ENCODE measurements at places on chromosomes 3 and 15.

- DNase-seq: no peak
Observed at GRCh38 chr3:53949541-53949940, 57.9 kb upstream of the SELENOK start.

DNA sequence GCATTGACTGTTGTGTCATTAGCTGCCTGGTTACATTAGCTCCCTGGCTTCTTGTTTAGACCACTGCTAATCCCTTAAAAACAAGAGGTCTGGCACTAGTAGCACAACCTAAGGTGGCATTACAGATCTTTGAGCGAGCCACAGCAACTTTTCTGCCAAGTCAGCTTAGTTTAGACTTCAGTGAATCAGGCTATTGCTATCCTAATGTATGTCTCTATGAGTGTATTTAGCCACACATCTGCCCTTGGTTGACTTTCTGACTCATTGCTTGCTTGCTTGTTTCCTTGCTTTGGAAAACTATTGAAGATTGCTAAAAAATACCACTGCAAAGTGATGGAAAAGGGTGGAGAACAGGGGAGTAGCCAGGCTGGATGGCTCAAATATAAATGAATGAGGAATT is 50.2 kb downstream of the CHP1 start:
- peak; percentile 81 for DNase-seq

GRCh38 chr3:193693774-193694173 is 100.8 kb downstream of the OPA1 start:
- DNase-seq: no peak

DNA sequence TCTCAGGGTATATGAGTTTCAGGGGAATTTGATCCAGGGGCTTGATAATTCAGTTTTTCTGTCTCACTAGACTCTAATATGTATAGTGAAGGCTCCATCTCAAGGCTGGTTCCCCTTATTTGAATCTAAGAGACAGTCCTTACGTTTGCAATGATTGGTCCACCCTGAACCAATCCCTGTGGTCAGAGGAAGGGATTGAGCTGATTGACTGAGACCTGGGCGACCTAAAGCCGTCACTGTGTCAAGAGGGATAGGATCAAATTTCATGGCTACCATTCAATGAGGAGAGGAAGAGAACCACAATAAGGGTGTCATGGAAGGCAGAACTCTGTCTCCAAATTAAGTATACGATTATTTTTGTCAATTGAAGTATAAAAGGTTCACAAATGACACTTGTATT is 16.3 kb downstream of the NUDT16 start:
- DNase-seq: no peak

DNA sequence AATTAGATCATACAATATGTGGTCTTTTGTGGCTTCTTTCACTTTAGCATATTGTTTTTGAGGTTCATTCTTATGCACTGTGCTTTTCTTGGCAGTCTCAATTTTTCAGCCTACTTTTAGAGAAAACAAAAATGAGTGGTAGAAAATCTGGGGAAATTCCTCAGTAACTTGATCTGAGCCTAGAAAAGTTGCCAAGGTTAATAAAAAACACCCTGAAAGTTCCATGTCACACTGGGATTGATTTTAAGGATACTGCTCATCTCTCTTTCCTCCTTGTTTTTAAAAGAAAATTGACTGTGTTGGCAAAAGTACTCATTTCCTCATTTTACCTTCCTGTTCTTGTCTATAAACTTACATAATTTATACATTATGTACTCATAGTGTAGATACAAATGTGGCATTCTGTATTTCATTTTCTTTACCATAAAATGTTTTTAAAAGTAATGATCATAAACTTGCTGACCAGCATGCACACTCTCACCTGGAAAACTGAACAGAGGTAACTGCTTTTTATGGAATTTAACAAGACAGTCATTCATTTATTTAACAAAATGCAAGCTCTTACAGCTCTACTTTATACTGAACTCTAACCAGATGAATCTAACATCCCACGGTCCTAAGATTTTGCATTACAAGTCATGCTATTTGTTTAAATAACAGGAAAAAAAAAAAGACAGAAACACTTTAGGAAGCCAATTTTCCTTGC is 28.6 kb upstream of the SH3BP5 start:
- peak; percentile 82 for DNase-seq

DNA sequence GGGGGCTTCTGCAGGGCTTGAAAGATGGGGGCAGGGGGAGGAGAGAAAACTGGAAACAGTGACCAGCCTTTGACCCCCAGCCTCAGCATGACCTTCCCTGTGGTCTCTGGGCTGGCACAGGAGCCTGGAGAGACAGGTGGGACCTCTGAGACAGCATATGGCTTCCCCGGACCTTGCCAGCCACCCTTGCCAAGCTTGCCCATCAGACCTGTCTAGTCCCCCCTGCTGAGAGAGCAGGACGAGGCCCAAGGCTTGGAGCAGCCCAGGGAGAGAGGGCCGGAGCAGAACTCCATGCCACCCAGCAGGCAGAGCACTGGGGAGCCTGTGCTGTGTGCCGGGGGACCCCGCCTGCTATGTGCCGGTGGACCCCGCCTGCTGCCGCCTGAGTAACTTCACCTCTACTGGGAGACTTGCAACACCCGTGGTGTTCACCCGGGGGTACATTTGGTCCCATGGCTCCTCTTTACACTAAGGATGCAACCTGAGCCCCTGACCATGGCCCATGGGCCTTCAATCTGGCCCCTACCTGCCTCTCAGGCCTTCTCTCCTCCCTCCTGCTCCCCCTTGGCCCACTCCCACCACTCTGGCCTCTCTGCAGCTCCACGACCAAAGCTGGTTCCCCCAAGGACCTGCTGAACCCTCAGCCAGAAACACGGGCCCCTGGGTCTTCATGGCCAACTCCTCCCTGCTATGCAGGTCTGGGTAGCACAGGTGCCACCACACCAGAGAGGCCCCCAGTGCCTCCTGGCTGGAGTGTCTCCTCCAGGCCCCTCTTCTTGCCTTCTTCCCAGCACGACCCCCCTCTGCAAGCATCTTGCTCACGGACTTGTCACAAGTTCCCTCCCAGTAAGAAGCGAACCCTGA is 21.1 kb upstream of the SLC41A3 start:
- DNase-seq: no peak

DNA sequence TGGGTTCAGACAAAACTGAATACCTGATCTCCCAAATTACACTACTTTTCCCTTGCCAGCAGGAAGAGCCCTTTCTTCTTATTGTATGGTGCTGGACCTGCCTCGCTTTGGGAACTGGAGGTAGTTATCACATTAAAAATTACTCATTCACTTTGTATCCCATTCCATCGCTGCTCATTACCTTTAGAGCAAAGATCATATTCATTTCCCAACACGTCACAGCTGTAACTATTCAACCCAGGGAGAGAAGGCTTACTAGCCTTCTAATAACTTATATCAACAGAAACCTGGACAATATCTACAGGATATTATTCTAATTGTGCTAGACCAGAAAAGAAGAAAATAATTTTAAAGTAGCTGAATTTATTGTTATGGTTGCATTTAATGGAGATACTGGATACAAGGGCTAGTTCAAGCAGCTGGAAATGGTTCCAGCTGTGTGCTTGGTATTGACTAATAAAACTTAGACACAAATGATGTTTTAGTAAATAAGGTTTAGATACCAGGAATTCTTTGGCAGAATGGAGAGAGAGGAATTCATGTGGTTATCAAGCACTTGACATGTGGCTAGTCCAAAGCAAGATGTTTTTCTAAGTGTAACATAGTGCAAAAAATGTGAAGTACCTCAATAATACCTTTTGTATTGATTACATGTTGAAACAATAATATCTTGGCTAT is 656.3 kb downstream of the ROBO1 start:
- DNase-seq: peak; percentile 11

- no peak for DNase-seq
Observed at GRCh38 chr3:107907996-107908395, 182.8 kb downstream of the CD47 start.

GRCh38 chr15:44545913-44546802 is 9.2 kb downstream of the EIF3J start:
- DNase-seq: peak; percentile 26

DNA sequence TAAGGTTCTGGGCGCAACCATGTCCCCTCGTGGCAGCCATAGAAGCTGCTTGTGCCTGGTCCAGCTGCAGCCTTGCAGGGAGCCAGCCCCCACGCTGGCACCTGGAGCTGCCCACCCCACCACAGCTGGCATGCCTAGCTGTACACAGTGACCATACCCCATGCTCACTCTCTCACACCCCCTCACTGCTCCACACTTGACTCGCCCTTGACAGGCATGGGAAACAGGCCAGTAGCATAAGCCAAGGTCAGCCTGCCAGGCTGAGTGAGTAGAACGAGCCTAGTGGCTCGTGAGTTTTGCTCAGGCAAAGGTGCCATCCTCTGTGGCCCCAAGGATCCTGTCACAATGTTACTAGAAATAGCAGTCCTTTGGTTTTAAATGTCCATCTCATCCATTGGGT is 52.7 kb upstream of the CADM2 start:
- DNase-seq: no peak

GRCh38 chr15:20294651-20295237 is 246.9 kb downstream of the GOLGA6L6 start:
- DNase-seq: no peak

GRCh38 chr15:63995789-63996188 is 50.5 kb downstream of the DAPK2 start:
- no peak for DNase-seq

DNA sequence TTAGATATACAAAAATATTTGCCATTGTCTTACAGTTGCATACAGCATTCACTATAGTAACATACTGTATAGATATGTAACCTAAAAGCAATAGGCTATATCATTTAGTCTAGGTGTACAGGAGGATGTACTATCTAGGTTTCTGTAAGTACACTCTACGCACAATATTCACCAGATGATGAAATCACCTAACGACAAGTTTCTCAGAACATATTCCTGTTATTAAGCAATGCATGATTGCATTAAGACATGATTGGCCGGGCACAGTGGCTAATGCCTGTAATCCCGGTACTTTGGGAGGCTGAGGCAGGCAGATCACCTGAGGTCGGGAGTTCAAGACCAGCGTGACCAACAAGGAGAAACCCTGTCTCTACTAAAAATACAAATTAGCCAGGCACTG is 14.5 kb upstream of the PRKCI start:
- no peak for DNase-seq

GRCh38 chr15:57231559-57231958 is 144.7 kb upstream of the CGNL1 start:
- no peak for DNase-seq

GRCh38 chr15:91032919-91033803 is 10.8 kb upstream of the VPS33B start:
- peak; percentile 7 for DNase-seq

DNA sequence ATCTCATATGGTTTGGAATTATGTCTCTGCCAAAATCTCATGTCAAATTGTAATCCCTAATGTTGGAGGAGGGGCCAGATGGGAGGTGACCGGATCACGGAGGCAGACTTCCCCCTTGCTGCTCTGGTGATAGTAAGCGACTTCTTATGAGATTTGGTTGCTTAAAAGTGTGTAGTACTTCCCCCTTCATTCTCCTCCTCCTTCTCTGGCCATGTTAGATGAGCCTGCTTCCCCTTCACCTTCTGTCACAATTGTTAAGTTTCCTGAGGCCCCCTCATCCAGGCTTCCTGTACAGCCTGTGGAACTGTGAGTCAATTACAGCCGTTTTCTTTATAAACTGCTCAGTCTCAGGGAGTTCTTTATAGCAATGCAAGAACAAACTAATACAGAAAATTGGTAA is 51.1 kb downstream of the NEDD4 start:
- DNase-seq: no peak

GRCh38 chr3:60225848-60226247 is 1025.4 kb downstream of the FHIT start:
- DNase-seq: no peak

GRCh38 chr3:142152384-142152783 is 3.0 kb upstream of the TFDP2 start:
- no peak for DNase-seq

GRCh38 chr3:16190704-16191103 is 16.2 kb downstream of the GALNT15 start:
- no peak for DNase-seq

- peak; percentile 65 for DNase-seq
Observed at GRCh38 chr3:187968883-187969580, 184.9 kb upstream of the LPP start.

DNA sequence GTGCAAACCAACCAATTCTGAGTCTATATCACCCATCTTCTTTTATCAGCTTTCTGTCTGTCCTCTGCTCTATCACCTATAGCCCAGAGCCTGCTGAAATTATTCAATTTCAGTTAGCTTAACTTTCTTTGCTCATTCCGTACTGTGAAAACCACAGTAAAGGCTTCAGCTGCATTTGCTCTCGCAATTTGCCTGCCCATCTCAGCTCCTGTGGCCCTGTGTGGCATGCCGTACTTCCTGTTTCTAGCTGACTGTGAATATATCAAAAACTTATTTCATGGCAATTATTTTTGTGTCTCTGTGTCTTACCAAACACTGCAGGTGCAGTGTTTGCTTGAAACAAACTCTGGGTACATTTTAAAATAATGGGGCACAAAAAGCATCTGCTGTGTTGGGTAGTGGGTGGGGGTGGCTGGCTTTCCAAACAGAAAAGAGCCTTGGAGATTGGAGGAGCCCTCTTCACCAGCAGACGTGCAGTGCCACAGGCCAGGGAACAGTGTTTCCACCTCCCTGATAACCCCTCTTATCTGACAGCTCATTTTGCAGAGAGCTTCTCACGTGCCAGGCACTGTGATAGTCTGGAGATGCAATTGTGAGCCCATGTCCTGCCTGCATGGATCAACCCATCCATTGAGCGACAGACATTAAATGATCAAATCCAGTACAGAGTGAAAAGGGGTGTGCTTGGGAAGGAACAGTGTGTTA is 45.2 kb downstream of the GASK1A start:
- DNase-seq: no peak

- DNase-seq: peak; percentile 64
Observed at GRCh38 chr3:175270198-175270837, 411.2 kb downstream of the NAALADL2 start.

- peak; percentile 31 for DNase-seq
Observed at GRCh38 chr15:76253691-76254473, 57.4 kb downstream of the ETFA start.

GRCh38 chr3:55282994-55283393 is 204.1 kb downstream of the WNT5A start:
- DNase-seq: no peak

- DNase-seq: no peak
Observed at GRCh38 chr3:2873986-2874385, 236.2 kb downstream of the IL5RA start.

GRCh38 chr15:69697916-69698315 is 245.3 kb downstream of the RPLP1 start:
- DNase-seq: no peak

GRCh38 chr15:69156736-69157381 is 3.6 kb upstream of the GLCE start:
- DNase-seq: no peak

GRCh38 chr15:64398575-64398974 is 10.9 kb downstream of the TRIP4 start:
- DNase-seq: no peak

DNA sequence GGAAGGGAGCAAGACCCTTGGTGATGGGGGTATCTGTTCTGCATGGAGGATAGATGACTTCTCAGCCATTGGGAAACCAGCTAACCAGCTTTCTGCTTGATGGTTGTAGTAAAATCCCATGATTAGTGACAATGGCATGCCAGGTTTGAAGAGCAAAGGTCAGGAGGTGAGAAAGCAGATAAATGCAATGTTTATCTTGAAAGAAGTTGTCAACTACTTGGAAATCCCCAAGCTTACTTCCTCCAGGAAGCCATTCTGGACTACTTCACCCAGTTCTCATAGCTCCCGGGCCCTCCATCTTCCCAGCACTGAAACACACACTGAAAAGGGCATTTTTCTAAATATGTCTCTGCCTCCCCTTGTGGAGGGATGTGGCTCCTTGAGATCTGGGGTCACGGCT is 51.3 kb downstream of the SMAD3 start:
- DNase-seq: no peak
